Type B pancreatic cell (in vitro differentiated cells): ENCODE measurements at places on chromosomes 16 and 17. TPM values are rescaled to one million over a fixed set of nuclear protein-coding genes. Genes with fewer than 3 reads are reported as not detected.

GRCh38 chr17:28468781-28469180, 4.7 kb upstream of the SLC13A2 start:
- DNase-seq, result no peak

DNA sequence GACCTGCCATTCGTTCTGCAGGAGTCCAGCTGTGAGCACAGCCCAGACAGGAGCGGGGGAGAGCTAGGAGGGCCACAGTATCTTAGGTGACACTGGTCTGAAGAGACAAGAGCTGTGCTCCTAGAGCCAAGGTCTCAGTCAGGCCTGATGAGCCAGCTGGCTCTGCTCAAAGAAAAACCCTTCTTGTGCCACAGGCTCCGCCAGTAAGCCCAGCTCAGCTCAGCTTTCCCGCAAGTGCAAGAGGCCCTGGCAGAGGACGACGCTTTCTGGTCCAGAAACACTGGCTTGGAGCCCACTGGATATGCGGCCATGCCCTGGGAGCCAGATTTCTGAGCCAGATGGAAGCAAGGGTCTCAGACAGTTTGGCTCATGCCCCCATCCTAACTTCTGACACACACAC, 23.9 kb downstream of the PEMT start:
- no peak for DNase-seq

- DNase-seq, result no peak
These were observed 54.8 kb upstream of the SEC14L1 start for GRCh38 chr17:77085926-77086432.

GRCh38 chr16:68420366-68420942, 27.9 kb downstream of the SMPD3 start:
- DNase-seq, result no peak

Gene NAGS
- 1.9 and 2.1 TPM in 2 replicates for total RNA-seq

Gene PRSS33
- total RNA-seq, result 0.39 and 2.4 TPM in 2 replicates

Gene TEX14
- total RNA-seq, result 0.17 and 0.34 TPM in 2 replicates
